ENCODE measurements at places on chromosomes 6 and 20.

GRCh38 chr6:88626460-88626859 is 337.0 kb downstream of the RNGTT start:
- no peak for DNase-seq

GRCh38 chr6:10268611-10269310 is 146.1 kb downstream of the TFAP2A start:
- peak; percentile 77 for DNase-seq

DNA sequence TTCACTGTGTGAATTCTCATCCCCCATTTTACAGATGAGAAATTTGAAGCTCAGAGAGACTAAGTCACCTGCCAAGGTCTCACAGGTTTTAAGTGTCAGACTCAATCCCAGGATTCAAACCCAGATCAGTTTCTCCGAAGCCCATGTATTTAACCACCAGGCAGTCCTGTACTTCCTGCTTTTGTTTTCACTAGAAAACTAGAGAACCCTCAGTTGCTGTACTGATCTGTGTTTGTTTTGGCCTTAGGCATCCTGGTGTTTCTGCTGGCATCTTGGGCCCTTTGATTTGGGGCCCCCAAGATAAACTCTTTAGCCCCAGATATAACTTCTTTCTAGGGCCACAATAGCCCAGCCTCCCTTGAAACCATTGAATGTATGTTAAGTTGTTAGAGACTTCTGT is 36.5 kb downstream of the PPP1R16B start:
- DNase-seq, result no peak

DNA sequence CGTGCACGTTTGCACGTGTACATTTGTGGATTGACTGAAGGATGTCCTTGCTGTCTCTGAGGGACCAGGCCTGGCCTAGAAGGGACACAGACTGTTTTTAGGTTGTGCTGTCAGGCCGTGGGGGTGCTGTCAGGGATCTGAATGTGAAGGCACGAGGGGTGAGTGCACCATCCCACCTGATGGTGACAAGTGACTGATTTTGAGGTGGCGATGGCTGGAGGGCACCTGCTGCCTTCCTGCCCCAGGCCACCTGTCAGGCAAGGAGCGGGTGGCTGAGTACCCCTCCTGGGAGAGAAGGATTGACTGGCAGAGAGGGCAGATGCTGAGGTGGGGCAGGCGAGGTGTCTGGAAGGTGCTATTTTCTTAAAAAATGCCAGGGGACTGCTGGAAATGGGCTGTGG is 1.2 kb downstream of the RAB44 start:
- DNase-seq, result no peak

DNA sequence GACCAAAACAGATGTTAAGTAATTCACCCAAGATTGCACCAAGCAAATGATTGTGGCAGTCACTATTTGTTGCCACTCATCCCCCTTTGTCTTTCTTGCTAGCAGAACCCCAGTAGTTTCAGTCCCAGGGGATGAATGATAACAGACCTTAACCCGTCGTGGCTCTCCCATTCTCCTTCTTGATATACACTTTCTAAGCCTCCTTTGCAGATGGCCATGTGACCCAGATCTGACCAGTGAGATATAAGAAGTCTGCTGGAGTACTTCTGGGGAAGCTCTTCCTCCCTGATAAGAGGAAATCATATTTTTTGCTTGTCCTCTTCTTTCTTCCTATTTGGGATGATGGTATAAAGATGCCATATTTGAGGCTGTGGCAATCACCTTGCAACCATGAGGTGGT is 9.6 kb upstream of the SH3BGRL2 start:
- DNase-seq, result no peak

- no peak for DNase-seq
These were observed 85.9 kb downstream of the FBXO5 start for GRCh38 chr6:152896923-152897322.

GRCh38 chr6:31559958-31560696 is 12.0 kb upstream of the LTA start:
- DNase-seq, result no peak

DNA sequence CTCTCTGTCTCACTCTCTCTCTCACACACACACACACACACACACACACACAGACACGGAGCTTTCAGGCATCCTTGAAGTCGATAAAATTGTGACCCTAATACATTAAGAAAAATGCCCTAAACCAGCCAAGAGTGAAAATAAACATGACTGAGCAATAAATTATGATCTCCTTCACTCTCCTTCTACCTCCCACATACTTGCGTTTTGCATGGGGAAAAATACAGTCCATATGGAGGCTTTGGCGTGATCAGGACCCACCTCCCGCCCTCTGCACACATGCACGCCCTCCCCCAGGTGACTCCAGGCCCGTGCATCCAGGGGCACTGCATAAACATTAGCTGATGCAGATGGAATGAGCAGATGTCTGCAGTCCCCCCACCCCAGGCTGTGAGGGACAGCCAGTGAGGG is 114.2 kb upstream of the JARID2 start:
- no peak for DNase-seq

DNA sequence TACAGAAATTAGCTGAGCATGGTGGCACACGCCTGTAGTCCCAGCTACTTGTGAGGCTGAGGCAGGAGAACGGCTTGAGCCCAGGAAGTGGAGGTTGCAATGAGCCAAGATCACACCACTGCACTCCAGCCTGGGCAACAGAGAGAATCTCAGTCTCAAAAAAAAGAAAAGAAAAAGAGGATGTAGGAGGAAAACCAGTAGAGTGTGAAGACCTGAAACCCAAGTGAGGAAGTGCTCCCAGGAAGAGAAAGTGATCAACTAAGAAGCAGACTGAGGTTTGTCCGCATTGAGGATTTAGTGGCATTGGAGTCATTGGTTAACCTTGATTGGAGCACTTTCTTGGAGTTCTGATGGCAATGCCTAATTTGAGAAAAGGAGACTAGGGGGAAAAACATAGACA is 20.6 kb upstream of the TASP1 start:
- DNase-seq, result no peak

GRCh38 chr6:100685747-100686146 is 195.4 kb downstream of the ASCC3 start:
- no peak for DNase-seq

- DNase-seq, result no peak
These were observed 135.3 kb upstream of the NEDD9 start for GRCh38 chr6:11367638-11368199.

GRCh38 chr6:131048459-131048858 is 14.6 kb downstream of the EPB41L2 start:
- no peak for DNase-seq

DNA sequence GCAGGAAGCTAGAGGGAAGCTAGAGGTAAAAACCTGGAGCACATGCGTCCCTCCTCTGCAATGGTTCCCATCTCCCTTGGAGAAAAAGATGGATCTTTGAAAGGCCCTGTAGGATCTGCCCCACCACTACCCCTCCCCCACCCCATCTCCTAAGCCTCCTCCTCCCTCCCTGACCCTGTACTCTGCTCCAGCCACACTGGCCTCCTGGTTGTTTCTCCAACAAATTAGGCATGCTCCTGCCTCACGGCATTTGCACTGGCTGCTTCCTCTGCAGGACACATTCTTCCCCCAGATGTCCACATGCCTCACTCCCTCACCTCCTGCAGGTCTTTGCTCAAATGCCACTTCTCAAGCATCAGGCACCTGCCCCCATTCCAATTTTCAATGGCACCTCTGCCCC is 45.5 kb downstream of the UBE2V1 start:
- DNase-seq, result no peak

DNA sequence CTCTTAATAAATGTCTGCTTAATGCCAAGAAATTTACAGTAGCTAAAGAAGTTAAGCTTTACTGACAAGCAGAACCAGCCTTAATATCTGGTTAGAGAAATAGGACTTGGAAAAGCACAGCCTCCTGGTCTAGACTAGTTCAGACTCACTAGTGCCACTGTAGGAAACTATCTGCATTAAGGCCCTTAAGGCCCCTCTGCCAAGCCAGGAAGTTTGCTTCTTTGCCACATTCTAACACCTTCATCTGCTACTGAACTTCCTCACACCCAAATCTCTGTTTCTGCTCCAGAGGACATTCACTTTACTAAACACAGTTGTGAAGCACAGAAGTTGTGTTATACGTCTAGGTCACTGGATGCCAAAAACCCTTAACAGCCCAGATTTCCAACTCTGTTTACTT is 302.8 kb downstream of the BTBD9 start:
- DNase-seq, result no peak

DNA sequence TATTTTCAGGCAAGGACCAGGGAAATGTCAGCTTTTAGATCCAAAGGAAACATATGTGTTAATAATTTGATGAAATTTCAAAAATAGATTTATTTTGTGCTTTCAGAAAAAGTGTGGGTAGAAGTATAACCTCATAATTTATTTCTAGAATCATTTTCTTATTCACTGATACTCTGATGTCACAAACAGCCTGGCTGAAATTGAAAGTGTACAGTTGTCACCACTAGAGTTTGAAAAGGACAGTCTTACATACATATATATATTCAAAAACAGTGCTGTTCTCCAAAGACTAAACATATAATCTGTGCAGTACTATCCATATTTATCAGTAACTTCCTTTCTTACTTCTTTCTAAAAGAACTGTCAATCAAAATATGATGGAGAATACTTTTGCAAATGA is 254.4 kb upstream of the KCNQ5 start:
- DNase-seq, result no peak

- DNase-seq, result no peak
These were observed 191.9 kb upstream of the PREP start for GRCh38 chr6:105594821-105595220.

DNA sequence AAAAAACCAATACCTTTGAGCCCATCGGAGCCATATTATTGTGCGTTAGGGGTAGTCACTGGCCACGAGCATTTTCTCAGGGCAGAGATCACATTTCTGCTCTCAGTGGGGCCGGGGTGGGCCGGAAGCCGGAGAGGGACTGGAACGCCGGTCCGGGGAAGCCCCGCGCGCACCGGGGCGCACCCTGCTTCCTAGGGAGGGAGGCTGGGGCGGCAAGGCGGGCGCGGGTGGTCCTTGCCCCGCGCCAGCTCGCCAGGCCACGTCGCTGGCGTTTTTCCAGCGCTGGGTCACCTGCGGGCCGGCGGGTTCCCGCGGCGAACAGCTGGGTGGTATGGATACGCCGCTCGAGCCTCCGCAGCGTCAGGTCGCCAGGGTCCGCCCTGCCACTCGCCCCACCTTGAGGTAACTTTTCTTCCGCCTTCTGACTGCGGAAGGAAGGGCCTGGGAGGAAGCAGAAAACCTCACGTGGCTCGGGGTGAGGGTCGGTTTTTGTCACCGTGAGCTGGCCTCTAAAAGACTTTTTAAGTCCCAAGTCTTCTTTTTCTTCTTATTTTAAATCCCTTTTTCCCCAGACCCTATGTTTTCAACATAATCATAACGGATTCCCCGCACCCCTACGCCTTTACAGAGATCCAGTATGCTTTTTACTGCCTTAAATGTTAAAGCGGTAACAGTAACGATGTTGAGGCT is 2.7 kb upstream of the EEF1A1 start:
- peak; percentile 83 for DNase-seq

- DNase-seq, result no peak
These were observed 54.8 kb downstream of the NFATC2 start for GRCh38 chr20:51487565-51488268.

DNA sequence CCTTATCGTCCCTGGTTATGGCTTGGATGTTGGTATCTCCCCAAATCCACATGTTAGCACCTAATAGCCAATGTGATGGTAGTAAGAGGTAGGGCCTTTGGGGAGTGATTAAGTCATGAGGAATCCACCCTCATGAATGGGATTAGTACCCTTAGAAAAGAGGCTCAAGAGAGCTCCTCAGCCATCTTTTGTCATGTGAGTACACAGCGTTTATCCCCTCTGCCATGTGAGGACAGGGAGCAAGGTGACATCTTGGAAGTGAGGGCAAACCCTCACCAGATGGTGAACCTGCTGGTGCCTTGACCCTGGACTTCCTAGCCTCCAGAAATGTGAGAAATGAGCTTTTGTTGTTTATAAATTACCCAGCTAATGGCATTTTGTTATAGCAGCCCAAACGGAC is 16.1 kb upstream of the SIRPB2 start:
- no peak for DNase-seq

- no peak for DNase-seq
These were observed 74.9 kb upstream of the SMLR1 start for GRCh38 chr6:130752267-130752666.

GRCh38 chr6:113015249-113015648 is 668.1 kb downstream of the RFPL4B start:
- no peak for DNase-seq

DNA sequence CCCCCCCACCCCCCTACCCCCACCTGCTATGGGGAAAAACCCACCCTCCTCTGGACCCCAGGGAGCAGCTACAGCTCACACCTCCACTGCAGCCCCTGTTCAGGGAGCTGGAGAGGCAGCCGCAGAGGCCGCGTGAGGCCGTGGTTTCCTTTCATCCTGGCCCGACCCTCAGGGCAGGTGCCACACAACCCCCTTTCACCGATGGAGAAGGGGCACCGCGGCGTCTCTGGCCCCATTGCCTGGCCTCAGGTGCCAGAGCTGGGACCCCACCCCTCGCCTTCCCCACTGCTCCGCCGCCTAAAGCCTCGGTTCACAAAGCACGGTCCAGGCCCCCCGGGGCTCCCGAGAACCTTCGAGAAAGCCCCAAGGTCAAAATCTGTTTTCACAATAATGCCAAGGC is 11.8 kb upstream of the KCNQ2 start:
- peak; percentile 36 for DNase-seq

GRCh38 chr20:50450881-50451752 is 59.1 kb upstream of the PTPN1 start:
- DNase-seq, result peak; percentile 49

- no peak for DNase-seq
These were observed 19.4 kb upstream of the TRIM27 start for GRCh38 chr6:28943223-28943556.

- no peak for DNase-seq
These were observed 308.9 kb upstream of the JAG1 start for GRCh38 chr20:10982692-10983091.

DNA sequence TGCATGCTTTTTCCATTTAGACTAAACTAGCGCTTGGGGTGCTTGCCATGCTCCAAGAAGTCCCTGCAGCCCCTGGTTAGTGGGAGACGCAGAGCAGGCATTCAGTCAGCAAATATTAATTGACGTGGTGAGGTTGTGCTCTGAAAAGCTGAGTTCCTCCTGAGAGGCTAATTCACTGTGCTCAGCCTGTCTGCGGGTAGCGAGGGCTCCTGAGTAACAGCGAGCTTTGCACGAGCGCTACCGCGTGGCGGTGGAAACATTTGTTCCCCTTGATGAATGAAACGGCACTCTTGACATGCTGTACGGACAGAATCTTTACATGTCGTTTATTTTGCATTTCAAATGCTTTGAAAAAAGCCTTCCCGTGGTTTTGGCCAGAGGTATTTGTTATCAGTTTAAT is 170.6 kb upstream of the AGPAT4 start:
- DNase-seq, result no peak

GRCh38 chr6:136921381-136921935 is 643 bp upstream of the SLC35D3 start:
- DNase-seq, result peak; percentile 73

GRCh38 chr6:115060581-115060980 is 717.8 kb upstream of the HS3ST5 start:
- no peak for DNase-seq

GRCh38 chr6:113182370-113183141 is 674.6 kb upstream of the MARCKS start:
- no peak for DNase-seq

- DNase-seq, result no peak
These were observed 25.3 kb upstream of the TIAM2 start for GRCh38 chr6:154969796-154970195.

Data from retina (tissue), 1 donor.